Ascending aorta (tissue), 2 donors: ENCODE measurements at places on chromosomes 2 and 18.
A peak's percentile ranks its signal among the peaks of the same experiment; 100 is the strongest.

DNA sequence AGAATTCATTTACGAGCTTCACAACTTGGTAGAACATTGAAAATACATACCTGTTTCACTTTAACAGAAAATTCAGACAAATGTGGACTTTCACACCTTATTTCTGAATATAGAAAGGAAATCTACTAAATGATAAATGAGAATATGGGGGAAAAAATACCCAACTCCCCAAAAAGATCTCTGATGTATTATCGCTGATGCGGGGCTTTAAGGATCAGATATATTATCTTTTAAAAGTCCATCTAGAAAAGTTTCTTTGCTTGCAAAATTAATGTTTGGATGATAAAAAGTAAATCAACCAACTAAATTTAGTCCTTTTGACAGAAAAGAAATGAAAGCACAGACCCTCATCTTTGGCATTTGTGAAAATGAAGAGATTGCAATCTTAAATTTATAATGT, 540.1 kb upstream of the CHAC2 start:
- DNase-seq, result no peak

DNA sequence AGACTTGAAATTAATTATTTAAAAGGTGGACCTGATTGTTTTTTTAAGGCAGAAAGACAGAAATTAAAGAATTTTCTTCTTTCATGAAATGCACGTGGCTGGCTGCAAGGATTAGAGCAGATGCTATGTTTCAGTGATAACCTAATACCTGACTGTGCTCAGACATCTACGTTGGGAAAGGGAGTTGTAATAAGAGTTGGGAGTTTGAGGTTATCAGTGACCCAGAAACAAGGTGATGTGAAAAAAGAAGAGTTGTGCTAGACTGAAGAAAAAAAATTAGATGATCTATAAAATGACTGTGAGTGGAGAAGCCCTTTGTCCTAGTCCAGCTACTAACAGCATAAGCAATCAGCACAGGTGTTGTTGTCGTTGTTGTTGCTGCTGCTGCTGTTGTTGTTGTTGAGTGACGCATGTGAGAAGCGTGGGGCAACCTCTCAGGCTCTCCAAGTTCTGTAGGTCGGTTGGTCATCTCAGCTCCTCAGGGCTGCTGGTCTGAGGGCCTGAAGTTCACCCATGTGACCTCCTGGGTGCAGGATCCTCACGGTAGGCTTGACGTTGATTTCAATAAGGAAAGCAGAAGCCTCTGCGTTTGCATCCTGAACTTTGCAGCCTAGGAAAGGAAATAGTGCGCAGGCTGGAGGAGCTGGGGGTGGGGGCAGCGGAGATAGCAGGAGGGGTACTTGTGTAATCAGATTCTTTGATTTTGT, 7.6 kb downstream of the POU3F3 start:
- no peak for DNase-seq

DNA sequence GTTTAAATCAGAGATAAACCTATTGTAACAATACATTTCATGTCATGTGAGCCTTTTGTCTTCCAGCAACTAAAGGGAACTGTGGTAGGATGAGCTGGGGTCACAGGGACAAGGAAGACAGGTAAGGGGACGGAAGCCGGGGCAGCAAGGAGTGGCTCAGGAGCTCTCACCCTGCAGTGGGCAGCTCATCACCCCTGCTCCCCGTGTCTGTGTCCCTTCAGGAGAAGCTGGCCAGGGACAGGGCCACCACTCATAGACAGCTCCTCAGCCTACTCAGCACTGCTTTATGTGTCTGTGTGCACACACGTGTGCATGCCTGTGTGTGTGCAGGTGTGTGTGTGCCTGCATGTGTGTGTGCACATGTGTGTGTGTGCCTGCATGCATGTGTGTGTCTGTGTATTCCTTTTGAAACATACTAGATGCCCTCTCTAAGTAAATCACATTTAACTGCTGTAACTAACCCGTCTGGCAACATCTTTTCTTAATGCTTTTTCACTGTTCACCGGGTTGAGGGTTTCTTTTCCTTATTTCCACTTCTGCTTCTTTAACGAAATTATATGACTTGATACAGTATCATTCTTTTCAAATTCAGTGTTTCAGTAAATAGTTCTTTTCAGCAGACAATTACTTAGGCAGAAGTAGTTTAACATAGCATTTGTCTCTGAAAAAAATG, 44.2 kb downstream of the LRRFIP1 start:
- DNase-seq, result no peak

- DNase-seq, result no peak
Measured at GRCh38 chr2:119253114-119253702, 29.6 kb downstream of the STEAP3 start.

DNA sequence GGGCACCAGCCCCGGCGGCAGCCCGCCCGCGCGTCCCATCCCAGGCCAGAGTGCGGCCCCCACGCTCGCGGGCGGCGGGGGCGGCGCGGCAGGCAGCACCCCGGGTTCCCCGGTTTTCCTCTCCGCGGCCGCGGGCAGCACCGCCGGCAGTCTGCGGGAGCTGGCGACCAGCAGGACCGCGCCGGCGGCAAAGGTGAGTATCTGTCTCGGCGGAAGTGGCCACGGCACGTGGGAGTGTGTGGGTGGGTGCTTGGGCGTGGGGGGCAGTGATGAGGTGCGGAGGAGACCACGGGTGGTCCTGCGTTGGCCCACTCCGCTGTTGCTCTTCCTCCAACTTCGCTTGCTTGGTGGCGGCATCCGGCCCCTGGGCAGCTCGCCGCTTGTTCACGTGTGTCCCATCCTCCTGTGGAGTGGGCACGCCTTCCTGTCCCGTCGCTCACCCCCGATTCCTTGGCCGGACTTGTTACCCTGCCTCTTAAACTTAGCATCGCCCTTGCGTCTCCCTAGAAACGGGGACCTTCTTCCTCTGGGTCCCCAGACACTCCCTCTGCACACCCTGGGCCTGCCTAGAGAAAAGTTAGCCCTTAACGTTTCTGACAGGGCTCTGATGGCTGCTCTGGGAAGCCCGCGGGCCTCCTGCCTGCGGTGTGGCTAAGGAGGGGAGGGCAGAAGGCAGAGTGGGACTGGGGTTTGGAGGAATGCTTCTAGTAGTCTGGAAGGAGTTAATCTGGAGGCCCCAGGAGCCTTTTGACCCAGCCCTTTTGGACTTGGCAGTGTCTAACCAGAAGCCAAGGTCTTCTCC, 1.1 kb downstream of the SH3RF3 start:
- DNase-seq, result peak; percentile 70

- peak; percentile 28 for DNase-seq
Measured at GRCh38 chr2:241762321-241762932, 14.2 kb upstream of the GAL3ST2 start.

- DNase-seq, result no peak
Measured at GRCh38 chr2:56185101-56185581, 1.4 kb downstream of the CCDC85A start.

GRCh38 chr2:3293221-3293620, 84.4 kb downstream of the EIPR1 start:
- DNase-seq, result no peak

GRCh38 chr2:173117678-173118077, 42.0 kb downstream of the MAP3K20 start:
- DNase-seq, result no peak

DNA sequence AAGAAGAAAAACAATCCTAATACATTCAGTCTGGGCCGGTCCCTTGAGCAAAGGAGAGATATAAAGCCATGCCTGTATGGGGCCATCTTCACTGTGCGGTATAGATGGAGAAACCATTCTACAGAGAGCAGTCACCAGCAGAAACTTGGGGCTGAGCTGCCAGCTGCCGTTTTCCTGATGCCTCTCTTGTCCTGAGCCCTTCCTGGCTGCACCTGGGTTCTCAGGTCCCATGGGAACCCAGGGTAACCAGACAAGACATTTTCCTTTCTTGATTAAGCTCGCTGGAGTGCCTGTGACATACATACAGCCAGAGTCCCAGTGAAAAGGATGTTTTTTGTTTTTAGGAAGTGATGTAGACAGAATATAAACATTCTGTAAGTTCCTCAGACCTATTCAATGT, 5.3 kb upstream of the METTL21A start:
- no peak for DNase-seq

DNA sequence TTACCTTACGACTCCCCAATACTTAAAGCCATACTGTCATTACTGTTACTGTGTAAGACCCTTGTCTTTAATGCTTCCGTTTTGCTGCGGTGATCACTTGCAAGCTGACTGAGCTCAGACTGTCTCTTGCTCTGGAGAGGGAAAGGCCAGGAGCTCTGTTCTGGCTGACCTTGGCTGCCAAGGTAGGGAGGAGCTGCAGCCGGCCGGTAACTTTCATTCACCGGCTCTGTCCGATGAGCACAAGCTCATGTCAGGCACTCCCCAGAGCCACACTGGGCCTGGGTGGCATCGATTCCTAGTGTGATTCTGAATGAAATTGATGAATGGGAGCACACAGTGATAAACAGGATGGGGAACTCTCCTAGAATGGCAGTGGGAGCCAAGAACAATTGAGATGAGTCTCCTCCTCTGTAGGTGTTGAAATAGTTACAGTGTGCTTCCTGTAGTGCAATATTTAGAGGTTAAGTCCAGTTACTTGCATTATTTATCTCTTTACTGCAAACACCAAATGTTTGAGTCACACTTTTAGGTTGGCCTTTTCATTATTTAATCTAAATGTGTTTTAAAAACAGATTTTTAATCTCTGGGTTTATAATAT, 100.9 kb downstream of the ATP9B start:
- no peak for DNase-seq

- DNase-seq, result no peak
Measured at GRCh38 chr18:50218432-50219197, 23.7 kb upstream of the MYO5B start.

DNA sequence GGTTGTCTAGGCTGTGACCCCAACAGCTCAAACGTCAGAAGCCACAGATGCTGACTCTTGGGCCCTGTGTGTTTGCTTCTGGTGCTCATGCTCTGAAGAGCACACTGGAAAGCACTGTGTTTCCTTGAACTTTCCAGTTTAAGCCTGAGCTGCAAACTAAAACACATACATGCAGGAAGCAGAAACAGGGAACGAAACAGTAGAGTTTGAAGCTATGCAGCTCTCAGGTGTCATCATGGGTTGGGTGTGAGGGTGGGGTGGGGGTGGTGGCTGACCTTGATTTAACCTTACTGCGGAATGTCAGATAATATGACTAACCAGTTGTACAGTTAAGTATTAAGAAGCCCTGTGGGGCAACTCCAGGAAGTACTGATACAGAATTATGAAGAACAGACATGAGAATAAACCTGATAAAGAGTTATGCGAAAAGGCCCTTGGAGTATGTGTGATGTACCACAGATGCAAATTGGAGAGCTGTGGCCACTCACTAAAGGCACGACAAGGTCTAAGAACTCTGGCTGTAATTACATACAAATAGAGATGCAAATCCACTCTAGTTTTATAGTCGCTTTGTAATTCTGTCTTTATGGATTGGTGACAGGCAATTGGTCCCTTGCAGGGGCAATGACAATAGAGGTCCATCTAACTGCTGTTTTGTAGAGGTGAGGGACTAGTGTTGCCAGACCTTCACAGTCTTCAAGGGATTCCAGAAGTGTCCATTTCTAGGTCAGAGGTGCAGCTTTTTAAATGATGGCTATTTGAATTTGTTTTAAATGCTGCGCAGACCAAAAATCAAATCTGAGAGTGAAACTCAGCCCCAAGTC, 273.1 kb downstream of the NAPG start:
- no peak for DNase-seq

GRCh38 chr2:110735366-110735765, 3.0 kb downstream of the ACOXL start:
- DNase-seq, result no peak

DNA sequence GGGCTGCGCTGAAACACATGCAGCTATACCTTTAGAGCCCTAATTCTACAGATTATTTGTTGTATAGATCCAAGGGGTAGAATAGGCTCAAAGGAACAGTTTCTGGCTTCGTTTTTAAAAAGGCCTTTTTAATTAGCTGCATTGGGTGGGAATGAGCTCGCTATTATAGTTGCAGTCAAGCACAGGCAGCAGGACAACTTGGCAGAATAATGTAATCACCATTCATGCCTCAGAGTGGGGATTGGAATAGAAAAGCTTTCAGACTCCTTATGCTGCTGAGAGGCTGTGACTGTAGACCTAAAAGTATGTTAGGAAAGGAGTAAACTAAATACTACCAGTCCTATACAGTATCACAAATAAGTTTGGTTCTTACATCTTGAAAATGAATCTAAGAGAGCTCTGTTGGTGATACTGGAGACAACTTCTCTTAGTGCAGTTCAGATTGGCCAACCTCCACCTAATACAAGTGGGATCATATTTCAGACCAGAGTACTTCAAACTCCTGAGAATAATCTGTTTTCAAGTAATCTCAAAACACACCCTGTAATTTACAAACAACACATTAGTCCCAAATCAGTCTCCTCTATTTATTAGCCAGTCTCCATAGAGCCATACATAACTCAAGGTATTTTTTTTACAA, 121.4 kb downstream of the ANTXR1 start:
- no peak for DNase-seq

GRCh38 chr2:235142601-235143000, 190.8 kb downstream of the SH3BP4 start:
- DNase-seq, result peak; percentile 21
